SK-N-SH (cell line): ENCODE measurements at places on chromosomes 2 and 18.

DNA sequence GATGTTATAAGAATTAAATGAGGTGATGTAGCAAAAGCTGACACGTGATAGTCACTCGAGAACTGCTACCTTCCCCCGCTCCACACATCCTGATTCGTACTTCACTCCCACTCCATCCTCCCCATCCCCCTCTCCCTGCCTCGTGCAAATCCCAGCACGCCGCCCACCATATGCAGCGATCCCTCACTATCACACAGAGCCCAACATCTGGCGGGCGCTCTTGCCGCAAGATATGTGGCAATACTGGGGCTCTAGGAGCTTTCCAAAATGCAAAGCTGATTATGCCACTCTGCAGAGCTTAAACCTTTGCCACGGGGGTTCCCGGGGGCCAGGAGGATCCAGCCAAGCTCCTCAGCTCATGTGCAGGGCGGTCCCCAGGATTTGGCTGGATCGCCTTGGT is 37.4 kb downstream of the DNMT3A start:
- DNase-seq, result peak; percentile 61

DNA sequence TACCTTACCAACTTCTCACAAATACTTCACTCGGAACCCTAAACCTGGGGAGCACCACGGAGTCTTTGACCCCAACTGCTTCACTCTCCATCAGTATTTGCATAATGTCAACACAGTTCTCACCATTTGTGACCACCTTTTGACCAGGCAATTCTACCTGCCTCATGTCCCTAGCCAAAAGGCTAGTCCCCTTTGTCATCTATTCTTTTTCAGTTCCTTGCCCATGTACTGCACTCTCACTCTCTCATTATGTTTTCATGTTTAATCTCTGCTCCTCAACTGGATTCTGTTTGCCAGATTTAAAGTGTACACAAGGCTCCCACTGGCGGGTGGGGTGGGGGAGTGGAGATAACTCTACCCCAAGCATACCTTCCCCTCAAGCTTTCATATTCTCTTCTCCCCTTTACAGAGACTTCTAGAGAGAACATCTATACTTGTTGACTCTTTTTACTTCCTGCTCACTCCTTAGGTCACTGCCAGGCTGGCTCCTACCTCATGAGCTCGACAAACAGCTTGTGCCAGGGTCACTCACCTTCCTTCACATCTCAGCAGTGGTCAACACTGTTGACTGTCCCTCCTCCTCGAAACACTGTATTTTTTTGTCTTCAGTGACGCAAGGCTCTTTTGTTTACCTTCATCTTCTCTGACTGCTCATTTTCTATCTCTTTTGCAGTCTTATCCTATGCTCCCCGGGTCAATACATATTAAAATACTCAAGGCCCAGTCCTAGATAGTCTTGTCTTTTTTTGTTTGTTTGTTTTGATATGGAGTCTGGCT is 88.7 kb upstream of the MAP4K3 start:
- DNase-seq, result no peak

DNA sequence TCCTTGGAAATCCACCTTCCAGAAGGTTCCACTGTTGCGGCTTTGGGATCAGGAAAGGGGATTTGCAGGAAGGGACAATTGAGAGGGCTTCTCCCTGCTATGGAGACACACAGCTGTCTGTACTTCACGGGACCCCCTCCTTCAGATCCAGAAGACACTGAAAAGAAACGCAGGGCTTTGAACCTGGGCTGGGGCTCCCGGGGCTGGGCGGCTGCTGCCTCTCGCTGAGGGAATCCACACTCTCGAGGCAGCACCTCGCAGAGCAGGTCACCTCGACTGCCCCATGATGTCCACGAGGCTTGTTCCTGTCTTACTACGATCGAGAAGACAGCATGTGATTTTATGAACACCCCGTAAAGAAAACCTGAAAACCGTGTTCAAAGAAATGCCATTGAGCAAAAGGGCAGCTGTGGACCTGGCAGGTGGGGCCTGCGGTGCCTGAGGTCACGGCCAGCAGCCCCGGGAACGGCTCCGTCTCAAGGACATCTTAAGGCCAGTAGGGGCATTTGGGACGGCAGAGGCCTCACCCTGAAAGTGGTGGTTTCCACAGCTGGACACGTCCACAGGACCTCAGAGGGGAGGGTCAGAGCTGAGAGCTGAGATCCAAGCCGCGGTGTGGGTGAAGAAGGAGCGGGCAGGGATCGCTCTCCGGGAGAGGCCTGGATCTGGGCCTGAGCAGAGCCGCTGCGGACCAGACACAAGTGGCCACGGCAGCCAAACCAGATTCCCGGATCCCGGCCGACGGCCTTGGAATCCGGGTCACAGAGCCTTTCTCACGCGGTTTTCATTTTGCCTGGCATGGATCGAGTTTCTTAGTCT is 165.7 kb downstream of the RTP5 start:
- no peak for DNase-seq

DNA sequence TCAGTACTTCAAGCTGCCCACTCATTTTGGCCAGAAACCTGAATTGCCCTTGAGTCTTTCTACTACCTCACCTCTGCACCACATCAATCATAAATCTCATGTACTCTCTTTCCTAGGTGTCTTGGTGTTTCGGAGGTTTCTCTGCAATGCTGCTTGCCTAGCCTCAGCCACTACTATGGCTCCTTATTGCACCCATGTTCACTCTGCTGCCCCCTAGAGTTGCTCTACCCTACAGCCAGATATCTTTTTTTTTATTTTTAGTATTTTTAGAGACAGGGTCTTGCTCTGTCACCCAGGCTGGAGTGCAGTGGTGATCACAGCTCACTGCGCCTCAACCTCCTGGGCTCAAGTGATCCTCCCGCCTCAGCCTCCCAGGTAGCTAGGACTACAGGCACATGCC is 413.0 kb downstream of the PTPRM start:
- DNase-seq, result no peak

DNA sequence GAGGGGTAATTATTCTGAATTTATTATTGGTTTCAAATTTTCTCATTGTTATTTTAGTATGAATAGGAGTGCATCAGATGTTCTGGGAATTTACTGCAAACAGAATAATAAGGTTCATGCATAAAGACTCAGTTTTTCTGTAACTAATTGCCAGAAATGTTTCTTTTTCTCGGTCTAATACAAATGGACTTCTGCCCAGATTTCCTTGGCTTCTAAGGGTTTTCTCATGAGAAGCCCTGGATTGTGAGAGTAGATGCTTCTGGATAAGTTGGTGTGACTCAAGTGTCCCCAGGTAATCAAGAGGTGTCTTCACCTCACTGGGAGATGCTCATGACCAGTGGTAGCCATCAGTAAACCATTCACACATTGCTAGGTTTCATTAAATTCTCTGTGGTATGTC is 78.5 kb downstream of the CCDC85A start:
- DNase-seq, result no peak

GRCh38 chr18:48780201-48780912 is 170.4 kb downstream of the SMAD7 start:
- peak; percentile 65 for DNase-seq

- DNase-seq, result no peak
Measured at GRCh38 chr2:73944714-73945113, 18.0 kb downstream of the DGUOK start.

GRCh38 chr2:21424375-21424774 is 300.6 kb downstream of the TDRD15 start:
- DNase-seq, result no peak

GRCh38 chr18:21146016-21146415 is 34.4 kb upstream of the ROCK1 start:
- DNase-seq, result no peak

- DNase-seq, result no peak
Measured at GRCh38 chr2:26696351-26696816, 3.9 kb downstream of the KCNK3 start.

DNA sequence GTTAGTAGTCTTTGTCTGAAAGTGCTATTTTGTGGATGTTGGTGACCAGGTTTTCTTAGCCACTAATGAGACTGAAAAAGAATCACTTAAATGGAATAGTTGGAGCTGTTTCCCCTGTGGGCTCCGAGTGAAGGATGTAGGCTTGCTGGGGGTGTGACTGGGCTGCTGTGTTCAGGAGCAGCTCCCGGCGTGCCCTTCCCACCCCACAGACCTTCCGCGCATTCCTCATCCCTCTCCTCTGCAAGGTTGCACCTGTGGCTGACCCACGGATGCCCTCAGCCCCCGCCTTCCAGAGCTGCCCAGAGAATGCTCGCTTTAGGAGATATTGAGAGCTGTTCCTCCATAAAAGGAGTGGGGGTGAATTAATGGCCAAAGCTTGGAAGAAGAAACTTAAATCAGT is 174.3 kb downstream of the LDLRAD4 start:
- DNase-seq, result no peak

- DNase-seq, result no peak
Measured at GRCh38 chr18:51789871-51790270, 550.1 kb upstream of the DCC start.

GRCh38 chr18:46071653-46072375 is at the start of gene PSTPIP2:
Gene PSTPIP2 (minus strand): TSS chr18:46072260. CDS start chr18:46072188, 72 bp downstream.
- peak; percentile 84 for DNase-seq

DNA sequence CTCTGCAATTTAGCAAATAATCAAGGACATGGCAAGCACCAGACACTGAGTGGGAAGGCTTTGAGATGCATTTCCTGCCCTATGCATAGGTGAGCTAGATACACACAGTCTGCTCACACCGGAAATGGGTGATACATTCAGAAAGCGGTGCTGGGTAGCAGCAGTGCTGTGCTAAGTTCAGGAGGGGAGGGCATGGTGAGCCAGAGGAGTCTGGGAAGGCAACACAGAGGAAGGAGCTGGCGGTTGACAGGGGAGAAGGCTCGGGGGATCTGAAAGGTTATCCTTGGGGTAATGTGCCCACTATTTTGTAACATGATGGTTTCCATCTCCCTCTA is 57.4 kb upstream of the EPAS1 start:
- no peak for DNase-seq

DNA sequence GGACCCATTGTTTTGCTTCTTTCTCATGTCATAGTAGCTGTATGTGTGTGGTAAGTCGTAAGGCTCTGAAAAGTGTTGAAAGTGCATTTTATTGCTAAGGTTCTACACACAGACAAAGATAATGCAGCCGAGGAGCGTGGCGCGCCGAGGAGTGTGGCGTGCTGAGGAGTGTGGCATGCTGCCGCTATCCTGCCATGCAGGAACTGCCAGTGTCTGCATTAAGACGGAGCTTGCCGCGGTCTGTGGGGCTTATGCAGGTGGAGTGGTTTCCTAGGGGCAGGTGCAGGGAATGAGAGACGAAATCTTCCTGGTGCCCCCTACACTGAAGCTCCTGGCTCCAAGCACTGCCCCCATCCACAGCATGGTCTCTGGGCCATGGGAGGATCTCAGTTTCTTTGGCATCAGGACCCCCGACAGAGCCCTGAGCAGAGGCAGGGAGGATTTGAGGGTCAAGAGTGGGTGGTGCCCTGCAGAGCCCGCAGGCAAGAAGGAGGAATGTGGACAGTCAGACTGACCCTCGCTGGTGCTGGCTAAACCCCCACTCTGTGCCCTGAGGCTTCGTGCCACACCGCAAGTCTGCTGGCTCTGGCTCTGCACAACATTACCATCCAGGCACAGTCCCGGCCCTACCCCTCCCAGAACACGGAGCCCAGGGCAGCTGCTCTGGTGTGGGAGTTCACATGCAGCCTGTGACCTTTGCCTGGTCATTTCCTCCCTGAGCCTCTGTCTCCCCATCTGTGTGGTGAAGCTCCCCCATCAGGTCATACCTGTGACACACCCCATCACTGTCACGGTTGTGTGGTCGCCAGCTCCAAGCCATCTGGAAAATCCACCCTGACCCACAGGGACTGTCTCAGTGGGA is 3.2 kb downstream of the SNED1 start:
- no peak for DNase-seq

DNA sequence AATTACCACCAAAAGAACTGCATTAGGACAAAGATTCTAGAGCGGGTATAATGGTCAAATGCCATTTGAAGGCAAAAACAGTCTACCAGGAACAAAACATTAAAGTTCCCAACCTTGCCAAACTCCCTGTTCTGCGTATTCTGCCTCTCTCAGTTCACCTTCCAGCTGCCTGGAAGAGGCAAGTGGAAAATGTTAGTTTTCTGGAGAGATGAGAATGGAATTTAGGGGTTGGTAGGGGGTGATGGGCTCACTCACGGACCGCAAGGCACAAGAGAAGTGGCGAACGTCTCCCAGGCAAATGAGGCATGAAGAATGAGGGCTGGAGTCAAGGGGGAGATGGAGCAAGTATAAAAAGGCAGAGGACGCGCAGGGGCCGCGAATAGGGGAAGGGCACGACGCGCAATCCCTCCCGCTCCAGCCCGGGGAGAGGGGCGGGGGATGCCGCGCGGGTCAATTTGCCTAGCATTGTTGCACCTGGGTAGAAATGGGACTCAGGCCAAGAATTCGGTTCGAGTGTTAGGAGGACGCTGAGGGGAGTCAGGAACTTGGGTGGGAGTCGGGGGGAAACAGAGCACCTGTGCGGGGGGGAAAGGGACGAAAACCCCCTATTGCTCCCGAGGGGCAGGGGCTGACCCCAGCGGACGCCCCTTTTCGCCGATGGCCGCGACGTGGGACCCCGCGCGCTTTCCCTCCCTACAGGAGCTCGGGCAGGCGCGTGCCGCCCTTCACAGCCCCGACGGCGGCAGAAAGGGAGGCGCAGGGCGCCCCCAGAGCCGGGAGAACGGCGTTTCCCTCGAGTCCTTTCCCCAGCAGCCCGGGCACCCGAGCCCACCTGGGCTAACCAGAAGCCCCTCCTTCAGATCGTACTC is 573 bp downstream of the PAIP2B start:
- DNase-seq, result peak; percentile 47

DNA sequence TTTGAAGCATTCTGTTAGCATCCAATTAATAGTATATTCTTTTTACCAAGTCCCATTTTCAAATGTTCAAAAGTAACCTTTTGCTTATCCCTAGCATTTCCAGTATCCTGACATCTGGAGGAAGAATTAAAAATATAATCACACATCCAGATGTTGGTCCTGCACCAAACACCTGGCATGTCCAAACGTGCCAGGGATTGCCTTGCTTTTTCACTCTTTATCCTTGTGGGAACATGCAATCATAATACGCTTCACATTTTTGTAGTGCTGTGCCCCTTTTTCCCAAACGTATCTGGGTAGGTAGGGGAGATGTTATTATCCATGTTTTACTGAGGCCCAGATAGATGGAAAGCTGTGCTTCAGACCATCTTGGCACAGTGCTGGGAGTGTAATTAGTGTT is 133.0 kb downstream of the TPGS2 start:
- no peak for DNase-seq

GRCh38 chr18:8982416-8983183 is 119.9 kb upstream of the NDUFV2 start:
- DNase-seq, result peak; percentile 61

GRCh38 chr2:119487434-119488244 is 36.6 kb downstream of the SCTR start:
- DNase-seq, result no peak

- DNase-seq, result no peak
Measured at GRCh38 chr2:104120171-104120570, 733.7 kb upstream of the POU3F3 start.

- DNase-seq, result no peak
Measured at GRCh38 chr2:220057916-220058315, 430.5 kb downstream of the SLC4A3 start.

DNA sequence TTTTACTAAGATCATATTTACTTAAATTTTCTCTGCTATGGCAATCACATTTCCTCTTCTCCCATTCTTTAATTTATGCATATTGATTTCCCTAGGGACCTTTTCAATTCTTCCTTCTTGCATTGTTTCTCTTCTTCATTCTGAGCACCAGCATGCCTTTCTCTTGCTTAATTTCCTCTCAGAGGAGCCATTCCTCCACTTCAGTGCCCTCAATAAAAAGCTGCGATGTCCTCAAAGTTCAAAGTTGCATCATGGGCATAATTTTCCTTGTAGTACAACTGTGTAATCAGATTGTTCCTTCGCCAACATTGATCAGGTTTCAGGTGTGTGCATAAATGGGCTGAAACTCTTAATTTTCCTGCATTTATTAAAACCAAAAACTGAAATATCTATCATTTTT is 21.8 kb upstream of the CD226 start:
- DNase-seq, result no peak
